ENCODE measurements at places on chromosomes 1 and 21.

DNA sequence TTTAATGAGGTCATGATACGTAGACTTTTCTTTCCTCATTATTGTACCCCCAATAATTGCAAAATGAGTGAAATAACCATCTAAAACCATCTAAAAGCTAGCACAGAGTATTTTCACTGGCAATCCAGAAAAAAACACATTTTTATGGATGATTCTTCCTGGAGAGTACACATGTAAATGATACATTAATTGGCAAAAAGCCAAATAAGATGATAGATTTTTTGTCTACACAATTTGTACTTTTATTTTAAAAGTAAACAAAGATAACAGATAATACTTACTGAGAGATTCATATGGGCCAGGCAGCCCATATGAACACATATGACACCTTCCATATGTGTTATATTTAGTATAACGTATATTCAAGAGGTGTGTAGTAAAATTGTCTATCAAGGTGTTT lies 2.5 kb upstream of the KRTAP19-7 start:
- no peak overlapping the region for H3K4me3 ChIP-seq
- H3K36me3 ChIP-seq: no peaks in the 10 kb centered on the region
- no peak for DNase-seq
- no peaks in the 10 kb centered on the region for H3K27me3 ChIP-seq

DNA sequence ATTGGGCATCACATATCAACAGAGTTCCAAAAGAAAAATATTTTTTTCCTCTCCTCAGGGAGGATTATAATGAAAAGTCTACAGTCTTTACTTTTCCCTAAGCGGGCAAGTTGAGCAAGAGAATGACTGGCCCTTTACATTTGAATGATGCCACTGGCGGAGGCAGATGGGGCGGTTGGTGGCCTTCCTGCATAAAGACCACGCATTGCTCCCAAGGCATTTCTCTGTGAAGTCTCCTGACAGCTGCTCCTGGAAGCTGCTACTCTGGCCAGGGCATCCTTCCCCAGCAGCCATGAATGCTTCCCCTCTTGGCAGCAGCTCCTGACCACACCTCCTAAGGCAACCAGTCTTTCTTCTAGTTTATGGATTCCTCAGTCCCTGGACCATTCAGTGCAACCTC lies 161.1 kb upstream of the RRP15 start:
- no peaks in the 10 kb centered on the region for H3K36me3 ChIP-seq
- H3K4me1 ChIP-seq: no peaks in the 10 kb centered on the region
- no peak overlapping the region for H3K4me3 ChIP-seq
- no peak for DNase-seq
- H3K27ac ChIP-seq: no peak overlapping the region

DNA sequence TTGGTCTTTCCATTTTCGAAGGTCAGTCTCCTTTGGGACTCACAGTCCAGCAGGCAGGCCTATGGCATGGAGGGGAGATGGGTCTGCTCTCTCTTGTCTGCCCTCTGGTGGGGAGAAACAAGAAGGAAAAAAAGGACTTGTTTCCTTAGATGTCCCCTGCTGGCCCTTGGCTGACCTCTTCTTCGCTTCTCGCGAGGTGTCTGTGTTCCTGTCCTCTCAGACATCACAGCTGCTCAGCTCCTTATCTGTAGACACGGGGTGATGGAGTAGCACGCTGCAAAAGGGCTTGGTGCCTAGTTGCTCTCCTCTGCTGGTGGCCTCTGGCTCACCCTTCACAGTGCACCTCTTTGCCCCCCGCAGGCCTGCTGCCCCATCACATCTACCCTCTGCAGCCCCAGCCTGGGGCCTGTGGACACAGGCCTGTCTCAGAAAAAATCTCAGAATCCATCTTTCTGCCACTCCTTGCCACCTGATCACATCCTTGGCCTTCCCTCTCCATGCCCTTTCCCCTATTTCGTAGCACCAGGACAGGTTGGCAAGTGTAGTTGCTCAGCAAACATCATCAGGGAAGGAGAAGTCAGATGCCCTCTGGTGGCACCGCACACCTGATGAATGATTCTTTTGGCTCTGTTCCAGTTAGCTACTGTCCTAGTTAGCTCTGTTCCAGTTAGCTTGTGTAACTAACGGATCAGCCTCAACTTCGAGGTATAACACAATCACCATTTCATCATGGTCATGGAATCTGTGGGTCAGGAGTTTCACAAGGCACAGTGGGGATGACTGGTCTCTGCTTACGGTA lies 18.7 kb upstream of the AK2 start:
- peaks cover 29% of the 10 kb centered on the region for H3K4me1 ChIP-seq
- H3K36me3 ChIP-seq: no peaks in the 10 kb centered on the region
- no peak overlapping the region for H3K4me3 ChIP-seq
- peak overlapping the region; percentile 60 for H3K27ac ChIP-seq
- H3K27me3 ChIP-seq: no peaks in the 10 kb centered on the region

DNA sequence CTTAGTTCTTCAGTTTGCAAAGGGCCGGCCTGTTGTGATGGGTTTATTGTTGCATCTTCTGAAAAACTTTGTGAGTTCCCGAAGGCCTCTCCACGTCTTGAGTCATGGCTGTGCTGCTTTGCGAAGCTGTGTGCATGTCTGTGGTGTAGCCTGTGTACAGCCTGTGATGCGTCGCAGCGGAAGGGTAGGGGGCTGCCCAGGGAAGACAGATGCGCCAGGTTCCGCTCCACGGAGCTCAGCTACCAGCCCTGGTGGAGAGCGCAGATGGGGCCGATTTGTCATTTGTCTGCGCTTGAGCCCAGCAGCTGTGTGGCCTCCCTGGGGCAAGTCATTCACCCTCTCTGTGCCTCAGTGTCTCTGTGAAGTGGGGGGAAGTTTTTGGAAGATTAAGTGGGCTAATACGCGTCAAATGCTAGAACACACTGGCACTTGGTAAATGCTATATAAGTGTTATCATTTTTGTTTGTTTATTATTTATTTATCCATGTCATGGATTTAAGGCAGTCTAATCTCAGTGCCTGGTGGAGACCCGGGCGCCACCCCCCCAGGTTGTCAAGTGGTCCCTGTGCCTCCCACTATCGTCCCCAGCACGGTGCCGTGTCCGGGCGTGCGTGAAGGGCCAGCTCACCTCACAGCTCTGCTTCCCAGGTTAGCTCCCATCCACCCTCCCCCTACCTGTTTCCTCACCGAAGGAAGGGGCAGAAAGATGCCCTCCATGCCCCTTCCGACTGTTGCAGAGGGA lies 8.4 kb downstream of the PDE9A start:
- no peak overlapping the region for H3K4me3 ChIP-seq
- no peak overlapping the region for H3K27ac ChIP-seq
- no peak for DNase-seq
- no peaks in the 10 kb centered on the region for H3K27me3 ChIP-seq

GRCh38 chr21:30964283-30964682 lies 74.0 kb downstream of the KRTAP19-8 start:
- H3K4me1 ChIP-seq: no peaks in the 10 kb centered on the region
- H3K4me3 ChIP-seq: no peak overlapping the region
- DNase-seq: no peak
- no peak overlapping the region for H3K27ac ChIP-seq

GRCh38 chr1:118388301-118388959 lies 203.4 kb upstream of the SPAG17 start:
- no peaks in the 10 kb centered on the region for H3K27me3 ChIP-seq
- H3K4me3 ChIP-seq: no peak overlapping the region
- H3K27ac ChIP-seq: no peak overlapping the region
- no peaks in the 10 kb centered on the region for H3K4me1 ChIP-seq
- no peaks in the 10 kb centered on the region for H3K36me3 ChIP-seq
